ENCODE measurements at places on chromosomes 7 and 10. TPM values are rescaled to one million over a fixed set of nuclear protein-coding genes. Genes with fewer than 3 reads are reported as not detected.

DNA sequence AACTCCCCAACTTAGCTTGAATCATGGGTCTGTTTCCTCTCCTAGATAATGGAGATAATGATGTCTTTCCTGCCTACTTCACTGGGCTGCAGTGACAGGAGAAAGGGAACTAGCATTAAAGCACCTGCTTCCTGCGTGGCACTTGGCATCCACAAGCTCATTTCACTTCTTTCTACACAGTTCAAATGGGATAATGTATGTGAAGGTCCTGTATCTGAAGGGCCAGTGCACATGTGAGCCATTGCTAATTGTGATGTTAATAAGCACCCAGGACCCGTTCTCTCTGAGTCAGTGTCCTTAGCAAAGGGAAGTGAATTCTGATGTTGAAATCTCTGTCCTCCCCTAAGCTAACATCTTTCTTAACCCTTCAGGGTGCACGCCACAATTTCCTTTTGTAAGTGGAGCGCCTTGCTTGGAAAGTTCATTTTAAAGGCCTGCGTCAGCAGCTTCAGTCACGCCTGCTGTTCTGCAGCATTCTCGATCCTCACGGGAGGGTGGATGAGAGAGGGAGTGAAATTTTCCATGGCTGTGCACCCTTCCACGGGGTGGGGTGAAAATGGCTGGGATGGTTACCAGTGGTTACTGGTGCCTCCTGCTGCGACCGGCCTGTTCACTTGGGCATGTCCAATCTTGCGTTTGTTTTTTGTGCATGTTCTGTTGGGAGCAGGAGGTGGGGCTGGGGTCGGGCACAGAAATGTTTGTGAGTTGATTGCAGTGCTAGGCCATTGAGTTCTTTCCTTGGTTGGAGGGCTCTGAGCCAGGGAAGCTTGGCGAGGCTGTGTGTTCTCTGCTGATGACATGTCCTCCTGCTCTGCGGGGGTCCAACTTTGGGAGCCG lies 59.2 kb downstream of the HK1 start:
- DNase-seq = no peak
- H3K27me3 ChIP-seq = no peaks in the 10 kb centered on the region
- H3K4me3 ChIP-seq = no peak overlapping the region
- peaks cover 51% of the 10 kb centered on the region for H3K4me1 ChIP-seq
- peak overlapping the region; percentile 23 for H3K27ac ChIP-seq
- H3K36me3 ChIP-seq = peaks cover 21% of the 10 kb centered on the region

DNA sequence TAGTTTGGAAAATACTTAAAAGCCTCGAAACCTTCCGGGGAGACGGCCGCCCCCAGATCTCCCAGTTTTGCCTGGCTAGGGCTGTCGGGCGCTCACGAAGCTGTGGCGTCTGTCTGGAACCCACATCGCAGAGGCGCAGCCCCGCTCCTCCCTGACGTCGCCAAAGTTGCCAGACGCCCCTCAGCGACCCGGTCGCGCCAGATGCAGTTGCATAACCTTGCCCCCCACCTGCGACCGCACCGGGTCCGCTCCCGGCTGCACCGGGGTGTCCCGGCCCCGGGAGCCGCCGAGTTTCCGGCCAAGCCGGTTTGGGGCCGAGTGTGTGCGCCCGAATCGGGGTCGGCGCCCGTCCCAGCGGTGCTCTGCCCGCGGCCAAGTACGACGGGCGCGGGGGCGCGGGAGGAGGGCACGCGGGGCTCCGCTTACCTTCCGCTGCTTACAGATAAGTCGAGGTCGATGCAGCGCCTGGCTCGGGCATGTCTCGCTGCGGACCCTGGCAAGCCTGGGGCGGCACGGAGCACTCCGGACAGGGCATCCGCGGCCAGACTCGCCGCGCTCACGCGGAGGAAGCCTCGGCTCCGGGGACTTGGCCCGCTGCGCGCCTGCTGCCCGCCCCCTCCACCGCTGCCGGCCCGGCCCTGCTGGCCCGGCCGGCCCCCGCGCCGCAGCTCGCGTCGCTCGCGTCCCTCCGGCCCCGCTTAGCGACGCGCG lies 665 bp downstream of the INSYN2A start:
- H3K4me1 ChIP-seq = no peaks in the 10 kb centered on the region
- H3K36me3 ChIP-seq = no peaks in the 10 kb centered on the region

DNA sequence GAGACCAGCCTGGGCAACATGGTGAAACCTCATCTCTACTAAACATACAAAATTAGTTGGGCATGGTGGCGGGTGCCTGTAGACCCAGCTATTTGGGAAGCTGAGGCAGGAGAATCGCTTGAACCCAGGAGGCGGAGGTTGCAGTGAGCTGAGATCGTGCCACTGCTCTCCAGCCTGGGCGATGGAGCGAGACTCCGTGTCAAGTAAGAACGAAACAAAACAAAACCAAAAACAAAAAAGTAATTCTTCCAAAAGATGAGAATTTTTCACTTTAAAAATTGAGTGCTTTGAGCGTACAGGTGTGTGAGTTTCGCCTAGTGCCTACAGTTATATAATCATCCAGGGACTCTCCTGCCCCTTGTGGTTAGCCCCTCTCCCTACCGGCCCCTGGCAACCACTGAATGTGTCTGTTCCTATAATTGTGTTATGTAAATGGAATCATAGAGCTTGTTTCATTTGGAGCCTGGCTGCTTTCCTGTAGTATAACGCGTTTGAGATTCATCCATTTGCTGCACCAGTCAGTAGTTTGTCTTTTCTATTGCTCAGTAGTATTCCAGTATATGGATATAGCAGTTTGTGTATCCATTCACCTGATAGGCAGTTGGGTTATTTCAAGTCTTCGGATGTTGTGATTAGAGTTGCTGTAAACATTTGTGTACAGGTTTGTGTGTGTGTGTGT lies 80.0 kb downstream of the RBM33 start:
- no peak overlapping the region for H3K27ac ChIP-seq
- peaks cover 16% of the 10 kb centered on the region for H3K36me3 ChIP-seq
- no peak overlapping the region for H3K4me3 ChIP-seq

DNA sequence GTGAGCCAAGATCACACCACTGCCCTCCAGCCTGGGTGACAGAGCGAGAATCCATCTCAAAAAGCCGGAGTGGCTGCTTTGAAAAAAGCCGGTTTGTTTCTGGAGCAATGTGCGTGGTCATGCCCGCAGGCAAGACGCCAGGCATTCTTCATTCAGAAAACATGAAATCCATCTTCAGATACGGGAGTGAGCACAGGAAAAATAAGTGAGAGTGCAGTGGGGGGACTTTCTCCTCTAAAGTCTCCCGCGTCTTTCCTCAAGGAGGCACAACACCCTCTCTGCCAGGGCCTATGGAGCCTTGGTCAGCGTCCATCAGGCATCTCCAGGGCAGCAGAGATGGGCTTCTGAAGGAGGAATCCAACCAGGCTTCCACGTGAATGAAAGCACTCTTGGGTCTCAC lies 62.3 kb upstream of the DGKI start:
- H3K27me3 ChIP-seq = no peaks in the 10 kb centered on the region
- DNase-seq = no peak
- no peak overlapping the region for H3K27ac ChIP-seq
- no peaks in the 10 kb centered on the region for H3K4me1 ChIP-seq
- H3K4me3 ChIP-seq = no peak overlapping the region

GRCh38 chr7:30831936-30832335 lies 60.7 kb downstream of the MINDY4 start:
- DNase-seq = no peak
- H3K27me3 ChIP-seq = no peaks in the 10 kb centered on the region
- H3K27ac ChIP-seq = no peak overlapping the region
- H3K4me3 ChIP-seq = no peak overlapping the region
- H3K36me3 ChIP-seq = peaks cover 12% of the 10 kb centered on the region
- no peaks in the 10 kb centered on the region for H3K4me1 ChIP-seq

- H3K4me1 ChIP-seq = no peaks in the 10 kb centered on the region
- no peaks in the 10 kb centered on the region for H3K36me3 ChIP-seq
- H3K27me3 ChIP-seq = peaks cover 4% of the 10 kb centered on the region
- no peak for DNase-seq
- no peak overlapping the region for H3K4me3 ChIP-seq
- no peak overlapping the region for H3K27ac ChIP-seq
Measured at GRCh38 chr7:37974711-37975110, 54.3 kb downstream of the EPDR1 start.

The ST8SIA6 gene
- total RNA-seq = 0.61 TPM

The POU6F2 gene
- 0.19 TPM for total RNA-seq

The STAG3 gene
- 31.1 TPM for total RNA-seq

The C10orf90 gene
- total RNA-seq = not detected
